ENCODE measurements at places on chromosomes 6 and 20.

- DNase-seq: no peak
Observed at GRCh38 chr6:107735906-107736635, 88.0 kb downstream of the SCML4 start.

DNA sequence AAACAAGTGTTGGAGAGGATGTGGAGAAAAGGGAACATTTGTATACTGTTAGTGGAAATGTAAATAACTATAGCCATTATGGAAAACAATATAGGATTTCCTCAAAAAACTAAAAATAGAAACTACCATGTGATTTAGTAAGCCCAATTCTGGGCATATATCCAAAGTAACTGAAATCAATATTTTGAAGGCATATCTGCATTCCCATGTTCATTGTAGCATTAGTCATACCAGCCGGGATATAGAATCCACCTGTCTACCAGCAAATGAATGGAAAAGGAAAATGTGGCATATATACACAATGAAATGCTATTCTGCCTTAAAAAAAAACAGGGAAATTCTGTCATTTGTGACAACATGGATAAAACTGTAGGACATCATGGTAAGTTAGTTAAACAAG is 15.3 kb upstream of the C6orf58 start:
- no peak for DNase-seq

GRCh38 chr6:41736800-41737555 is 1.6 kb upstream of the TFEB start:
- no peak for DNase-seq

DNA sequence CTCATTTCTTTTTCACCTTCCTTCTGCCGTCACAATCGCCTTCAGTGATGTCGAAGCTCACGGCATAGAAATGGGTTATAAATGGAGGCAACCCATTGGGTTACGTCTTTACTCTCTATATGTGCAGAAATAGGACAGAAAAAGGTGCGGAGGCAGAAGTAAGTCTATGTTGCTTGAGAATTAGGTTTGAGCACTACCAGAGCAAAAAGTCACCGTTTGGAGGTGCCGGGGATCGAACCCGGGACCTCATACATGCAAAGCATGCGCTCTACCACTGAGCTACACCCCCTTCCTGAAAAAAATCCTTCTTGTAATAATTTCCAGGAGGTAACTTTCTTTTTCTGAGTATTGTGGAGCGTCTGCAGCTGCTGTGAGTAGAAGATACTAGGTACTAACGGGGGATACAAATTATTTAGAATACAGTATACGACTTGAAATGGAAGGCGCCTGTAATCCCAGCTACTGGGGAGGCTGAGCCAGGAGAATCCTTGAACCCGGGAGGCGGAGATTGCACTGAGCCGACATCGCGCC is 134.2 kb downstream of the TRIM27 start:
- DNase-seq: no peak

DNA sequence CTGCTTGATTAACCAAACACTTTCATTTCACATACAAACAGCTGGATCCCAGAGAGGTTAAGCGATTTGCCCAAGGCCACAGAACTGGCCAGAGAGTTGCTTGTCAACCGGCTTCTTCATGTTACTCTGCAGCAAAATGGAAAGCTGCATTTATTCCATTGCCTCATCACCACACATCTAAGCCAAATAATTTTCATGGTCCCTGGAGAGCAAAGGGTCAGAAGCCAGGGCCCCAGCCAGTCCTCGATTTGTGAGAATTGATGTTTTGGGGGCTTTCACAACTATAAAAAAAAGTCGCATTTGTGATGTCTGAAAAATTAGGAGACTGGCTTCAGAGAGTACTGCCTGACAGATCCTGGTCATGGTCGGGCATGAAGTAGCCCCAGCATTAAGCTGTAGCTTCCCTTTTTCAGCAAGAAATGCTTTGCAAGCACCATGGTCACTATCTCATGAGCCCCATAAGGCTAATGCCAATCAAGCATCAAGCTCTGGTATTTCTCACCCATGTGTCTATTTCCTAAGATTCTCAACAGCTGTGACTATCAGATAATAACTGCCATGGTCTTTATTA is 95.8 kb downstream of the BANF2 start:
- no peak for DNase-seq

DNA sequence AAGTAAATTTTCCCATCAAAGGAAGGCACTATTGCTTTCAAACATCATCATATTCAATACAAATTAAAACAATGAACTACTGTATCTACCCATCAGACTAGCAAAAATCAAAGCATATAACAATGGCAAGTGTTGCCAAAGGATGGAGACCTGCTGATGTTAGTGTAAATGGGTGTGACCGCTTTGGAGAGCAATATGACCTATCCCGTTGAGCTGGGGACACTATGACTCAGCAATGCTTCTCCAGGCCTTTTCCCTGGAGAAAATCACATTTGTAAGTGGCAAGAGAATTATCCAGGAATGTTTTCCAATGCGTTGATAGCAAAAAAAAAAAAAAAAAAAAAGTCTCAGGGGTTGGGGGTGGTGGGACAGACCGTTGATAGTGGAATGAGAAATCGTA is 46.1 kb downstream of the PHACTR3 start:
- no peak for DNase-seq

DNA sequence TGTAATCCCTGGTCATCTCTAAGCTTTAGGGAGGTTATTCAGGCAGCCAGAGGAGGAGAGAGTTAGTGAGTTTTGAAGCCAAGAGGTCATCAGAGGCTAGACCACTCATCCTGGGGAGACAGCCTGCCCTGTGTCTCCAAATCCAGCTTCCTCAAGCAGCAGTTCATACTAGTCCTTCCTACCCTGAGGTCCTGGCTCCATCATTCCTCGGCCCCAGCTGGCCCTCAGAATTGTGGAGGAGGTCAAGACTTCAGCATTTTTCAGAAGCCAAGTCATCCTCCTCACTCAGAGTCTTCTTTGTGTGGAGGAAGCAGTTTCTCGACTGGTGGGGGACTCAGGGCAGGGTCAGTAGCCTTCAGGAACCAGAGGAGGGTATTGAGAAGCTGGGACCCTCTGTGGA is 12.4 kb upstream of the KIAA1755 start:
- no peak for DNase-seq

- no peak for DNase-seq
Observed at GRCh38 chr6:160146454-160147145, 25.0 kb downstream of the SLC22A1 start.

DNA sequence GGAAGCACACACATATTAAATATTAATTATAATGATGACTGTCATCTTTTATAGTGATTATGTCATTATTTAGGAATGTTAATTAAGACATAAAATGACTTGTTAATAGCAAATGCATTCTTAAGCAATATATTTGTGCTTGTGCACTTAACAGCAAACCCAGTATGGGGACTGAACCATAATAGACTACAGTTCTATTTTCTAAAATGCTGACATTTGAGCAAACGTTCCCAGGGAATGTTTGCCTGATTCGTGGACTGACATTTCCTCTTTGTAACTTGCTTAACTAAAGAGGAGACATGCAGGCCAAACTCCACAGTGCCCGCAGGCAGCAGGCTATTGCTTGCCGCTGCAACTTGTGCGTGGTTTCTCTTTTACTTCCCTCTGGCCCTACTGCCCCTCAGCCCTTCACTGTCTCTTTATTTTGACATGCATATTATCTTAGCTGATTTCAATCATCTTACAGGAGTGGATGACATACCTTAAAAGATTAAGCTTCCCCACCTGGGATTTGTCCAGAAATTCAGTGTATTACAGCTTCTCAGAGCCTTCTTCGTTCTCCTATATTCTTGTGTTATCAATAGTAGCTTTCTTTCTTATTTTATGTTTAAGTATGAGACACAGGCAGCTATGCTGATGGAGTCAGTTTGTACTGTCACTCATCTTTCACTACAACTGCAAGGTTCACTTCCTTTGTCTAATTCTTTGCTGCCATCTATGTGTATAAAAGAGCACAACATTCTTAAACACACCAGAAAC is 141.5 kb downstream of the GMDS start:
- peak; percentile 31 for DNase-seq

- no peak for DNase-seq
Observed at GRCh38 chr6:157171801-157172200, 151.5 kb downstream of the TMEM242 start.

- DNase-seq: no peak
Observed at GRCh38 chr20:49187330-49187850, 744 bp downstream of the STAU1 start.

- no peak for DNase-seq
Observed at GRCh38 chr6:4487538-4487937, 288.7 kb upstream of the CDYL start.

- DNase-seq: no peak
Observed at GRCh38 chr20:16955971-16956370, 207.8 kb downstream of the OTOR start.

GRCh38 chr20:5968462-5968861 is 18.0 kb downstream of the MCM8 start:
- DNase-seq: no peak

DNA sequence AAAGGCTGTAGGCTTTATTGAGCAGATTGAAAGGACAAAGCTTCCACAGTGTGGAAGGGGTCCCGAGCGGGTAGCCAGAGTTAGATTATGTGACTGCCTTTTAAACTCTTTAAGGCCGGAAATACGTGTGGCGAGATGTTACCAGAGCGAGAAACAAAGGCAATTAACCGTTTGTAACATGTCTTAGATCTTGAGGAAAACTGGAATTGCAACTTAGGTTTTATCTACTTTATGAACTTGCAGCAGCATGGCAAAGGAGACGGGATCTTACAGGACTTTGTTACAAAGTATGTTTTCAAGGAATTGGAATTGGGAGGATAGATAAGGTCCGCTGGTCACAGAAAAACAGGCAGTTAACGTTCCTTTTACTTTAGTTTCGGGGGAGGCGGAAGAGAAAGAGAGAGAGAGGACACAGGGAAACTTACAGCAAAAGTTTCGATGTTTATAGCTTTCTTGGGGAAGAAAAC is 594.7 kb upstream of the ADGRB3 start:
- DNase-seq: no peak

GRCh38 chr20:58150772-58151171 is 77.7 kb downstream of the ANKRD60 start:
- no peak for DNase-seq

DNA sequence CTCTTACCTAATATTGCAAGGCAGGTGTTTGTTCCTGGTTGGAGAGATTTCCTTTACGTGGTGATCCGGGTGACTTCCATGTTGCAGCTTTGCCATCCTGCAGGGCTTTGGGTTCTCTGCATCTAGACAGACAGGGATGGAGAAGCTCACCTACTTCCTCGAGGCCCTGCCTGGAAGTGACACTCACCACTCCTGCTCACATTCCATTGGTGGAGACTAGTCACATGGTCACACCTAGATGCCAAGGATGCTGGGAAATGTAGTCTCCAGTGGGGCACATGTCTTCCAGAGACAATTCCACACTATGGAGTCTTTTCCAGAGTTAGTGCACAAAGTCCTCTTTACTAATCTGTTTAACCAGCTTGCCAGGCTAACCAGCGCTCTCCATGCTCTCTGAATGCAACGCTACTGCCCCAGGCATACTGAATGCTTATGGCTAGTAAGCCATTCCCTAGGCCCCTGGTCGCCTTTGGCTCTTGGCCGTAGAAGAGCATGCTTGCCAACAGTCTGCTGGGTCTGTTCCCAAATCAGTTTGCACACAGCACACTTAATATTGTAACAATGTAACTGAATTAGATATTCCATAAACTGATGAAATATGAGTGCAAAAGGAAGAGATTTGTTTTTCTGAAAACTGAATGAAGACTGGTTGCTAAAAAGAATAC is 6.7 kb upstream of the KCNK15 start:
- peak; percentile 31 for DNase-seq

DNA sequence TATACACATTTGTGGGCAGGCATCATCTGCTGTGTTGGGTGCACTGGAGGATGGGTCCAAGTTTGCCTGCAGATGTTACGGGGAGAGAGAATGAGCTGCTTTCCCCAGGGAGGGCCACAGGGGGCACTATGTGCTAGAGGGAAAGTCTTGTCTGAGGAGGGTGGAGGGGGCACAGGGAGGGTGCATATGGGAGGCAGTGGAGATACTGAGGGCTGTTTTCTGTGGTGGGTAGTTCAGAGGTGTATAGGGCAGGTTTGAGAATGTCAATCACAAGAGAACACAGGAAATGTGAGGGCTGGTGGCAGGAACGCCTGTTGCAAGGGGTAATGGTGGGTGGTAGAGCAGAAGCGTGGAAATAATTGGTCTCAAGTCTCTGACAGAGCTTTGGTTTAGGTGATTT is 7.7 kb upstream of the PTPRA start:
- peak; percentile 36 for DNase-seq

DNA sequence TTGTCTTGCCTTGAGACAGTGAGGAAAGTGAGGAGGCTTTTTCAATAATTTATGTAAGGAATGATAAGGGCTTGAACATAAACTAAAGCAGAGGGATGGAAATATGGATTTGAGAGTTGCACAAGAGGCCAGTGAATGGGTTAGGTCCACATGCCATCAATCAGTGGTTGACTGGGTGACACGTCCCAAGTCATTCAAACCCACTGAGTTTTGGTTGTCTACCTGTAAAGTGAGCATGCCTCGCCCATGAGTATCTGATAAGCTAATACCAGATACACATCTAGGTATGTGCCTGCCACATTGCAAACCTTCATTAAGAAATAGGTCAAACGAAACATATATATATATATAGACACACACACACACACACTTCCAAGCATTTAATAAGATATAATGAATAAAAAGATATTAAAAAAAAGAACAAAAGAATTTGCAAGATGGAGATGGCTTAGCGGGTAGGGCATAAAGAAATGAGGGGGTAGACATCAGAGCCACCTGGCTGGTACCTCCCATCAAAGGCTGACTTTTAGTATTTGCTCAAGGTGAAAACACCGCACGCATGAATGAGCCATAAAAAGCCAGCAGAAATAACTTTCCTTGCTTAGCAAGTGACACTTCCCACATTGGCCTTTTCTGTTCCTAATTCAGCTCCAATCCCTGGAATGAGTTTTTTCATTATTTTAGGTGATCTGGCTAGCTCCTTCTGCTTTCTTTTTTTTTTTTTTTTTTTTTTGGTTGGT is 109.1 kb upstream of the GGTLC1 start:
- DNase-seq: no peak

GRCh38 chr20:34705397-34706301 is 1.5 kb downstream of the TP53INP2 start:
- no peak for DNase-seq

DNA sequence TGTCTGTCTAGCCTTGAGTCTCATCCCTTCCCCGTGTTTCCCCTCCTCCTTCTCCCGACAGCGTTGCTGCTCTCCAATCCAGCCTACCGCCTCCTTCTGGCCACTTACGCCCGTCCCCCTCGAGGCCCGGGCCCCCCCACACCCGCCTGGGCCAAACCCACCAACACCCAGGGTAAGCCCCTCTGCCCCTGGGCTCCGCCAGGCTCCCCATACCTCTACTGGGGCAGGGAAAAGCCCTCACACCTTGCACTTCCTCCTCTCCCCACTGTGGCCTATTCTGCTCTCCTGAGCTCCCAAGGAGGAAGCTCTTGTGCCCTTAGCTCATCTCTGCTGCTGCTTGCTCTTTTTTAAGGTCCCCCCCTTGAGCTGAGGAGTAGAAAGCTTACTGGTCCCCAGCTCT is 11.0 kb downstream of the DDR1 start:
- DNase-seq: no peak
